Osteocyte (in vitro differentiated cells): ENCODE measurements at places on chromosomes 3 and 15. TPM values are rescaled to one million over a fixed set of nuclear protein-coding genes. Genes with fewer than 3 reads are reported as not detected.

The LRTM1 gene
- not detected in 2 replicates for total RNA-seq

The RHOV gene
- 0.34 and 0.46 TPM in 2 replicates for total RNA-seq

The PLAAT1 gene
- not detected in 2 replicates for total RNA-seq

The HIGD2B gene
- total RNA-seq, result not detected in 2 replicates

The TMEM266 gene
- total RNA-seq, result not detected in 2 replicates

The EPHB1 gene
- total RNA-seq, result 0.75 and 1.1 TPM in 2 replicates

The CLDN16 gene
- not detected in 2 replicates for total RNA-seq

The POC1A gene
- total RNA-seq, result 4.9 and 5.1 TPM in 2 replicates

The A4GNT gene
- not detected in 2 replicates for total RNA-seq

The NEK11 gene
- 5.1 and 6.2 TPM in 2 replicates for total RNA-seq

The ANKRD63 gene
- 0.30 and 0.42 TPM in 2 replicates for total RNA-seq

The CASR gene
- total RNA-seq, result not detected in 2 replicates

The STXBP5L gene
- not detected in 2 replicates for total RNA-seq

The ECE2 gene
- not detected in 2 replicates for total RNA-seq

The ASTE1 gene
- 6.2 and 6.6 TPM in 2 replicates for total RNA-seq

The NOX5 gene
- total RNA-seq, result not detected in 2 replicates

The SLC22A14 gene
- 0.30 and 0.47 TPM in 2 replicates for total RNA-seq

The CLRN1 gene
- not detected in 2 replicates for total RNA-seq

The EHD4 gene
- 20.9 and 21.7 TPM in 2 replicates for total RNA-seq

The GOLGA6L2 gene
- not detected in 2 replicates for total RNA-seq

The DUOXA2 gene
- total RNA-seq, result not detected in 2 replicates

The HHLA2 gene
- not detected in 2 replicates for total RNA-seq

The HYAL3 gene
- total RNA-seq, result 2.3 and 3.0 TPM in 2 replicates

The MESP2 gene
- total RNA-seq, result not detected in 2 replicates

The CLSTN2 gene
- 143 and 161 TPM in 2 replicates for total RNA-seq

The HHATL gene
- total RNA-seq, result not detected in 2 replicates

The LOXL1 gene
- total RNA-seq, result 398 and 417 TPM in 2 replicates

The ATP8B4 gene
- total RNA-seq, result not detected in 2 replicates

The CPA3 gene
- total RNA-seq, result not detected in 2 replicates

The MLF1 gene
- 10.6 and 11.8 TPM in 2 replicates for total RNA-seq

The GPX1 gene
- total RNA-seq, result 91.6 and 98.9 TPM in 2 replicates

The OPA1 gene
- total RNA-seq, result 49.6 and 52.5 TPM in 2 replicates

The SOX2 gene
- 5.2 and 5.4 TPM in 2 replicates for total RNA-seq

The TNFAIP8L3 gene
- 0.31 and 0.35 TPM in 2 replicates for total RNA-seq

The IL16 gene
- total RNA-seq, result not detected in 2 replicates

The DAZL gene
- total RNA-seq, result not detected in 2 replicates

The NR1I2 gene
- total RNA-seq, result not detected in 2 replicates

The TM4SF4 gene
- not detected in 2 replicates for total RNA-seq

The DNAJA4 gene
- not detected in 2 replicates for total RNA-seq

The ETFA gene
- total RNA-seq, result 98.2 and 102 TPM in 2 replicates

The TMEM87A gene
- 44.8 and 46.7 TPM in 2 replicates for total RNA-seq

The NPHP3 gene
- total RNA-seq, result 26.4 and 27.2 TPM in 2 replicates

The CNTN6 gene
- total RNA-seq, result 27.5 and 28.8 TPM in 2 replicates

The RASGRF1 gene
- total RNA-seq, result 0.18 and 0.48 TPM in 2 replicates
